ENCODE measurements at places on chromosomes 6 and 20.

DNA sequence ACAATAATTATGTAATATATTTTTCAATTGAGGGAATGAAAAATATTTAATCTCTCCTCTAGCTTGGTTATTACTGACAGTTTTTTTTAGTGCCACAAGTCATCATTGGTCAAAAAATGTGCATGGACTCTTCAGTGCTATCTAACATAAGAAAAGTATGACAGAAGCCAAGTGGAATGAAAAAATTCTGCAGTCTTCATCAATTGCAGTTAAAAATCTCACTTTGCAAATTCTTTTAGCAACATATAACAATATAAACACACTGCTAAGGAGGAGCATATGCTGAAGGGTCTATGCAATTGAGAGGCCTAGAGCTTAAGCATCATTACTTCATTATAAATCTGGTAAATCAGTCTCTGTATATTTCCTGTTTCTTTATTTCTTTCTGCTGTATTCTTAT, 175.1 kb downstream of the ARHGAP18 start:
- no peak for DNase-seq

DNA sequence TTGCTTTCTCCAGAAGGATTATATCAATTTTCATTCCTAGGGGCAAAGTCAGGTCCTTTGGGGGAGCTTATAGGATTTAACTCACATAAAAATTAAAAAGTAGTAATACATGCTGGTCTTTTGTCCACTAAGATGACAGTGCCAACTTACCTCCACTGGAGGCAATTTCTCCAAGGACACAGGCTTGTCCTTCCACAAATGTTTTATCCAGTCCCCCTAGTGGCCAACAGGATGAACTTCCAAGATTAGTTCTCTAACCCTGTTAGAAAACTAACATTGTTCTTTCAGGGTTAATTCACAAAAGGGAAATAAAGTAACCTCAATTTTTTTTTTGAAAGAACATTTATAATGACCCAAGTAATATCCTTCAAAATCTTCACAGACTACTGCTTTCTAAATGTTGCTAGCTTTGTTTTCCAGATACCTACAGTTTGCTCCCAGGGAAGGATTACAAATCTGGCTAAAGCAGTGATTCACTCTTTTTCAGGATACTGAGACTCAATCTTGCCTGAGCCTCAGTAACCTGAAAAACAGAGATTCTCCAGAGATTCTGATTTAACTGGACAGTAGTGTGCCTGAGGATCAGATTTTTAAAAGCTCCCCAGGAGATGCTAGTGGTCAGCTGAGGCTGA, 31.7 kb upstream of the UBR2 start:
- peak; percentile 30 for DNase-seq

GRCh38 chr6:2542858-2543218, 207.9 kb downstream of the MYLK4 start:
- DNase-seq: no peak

DNA sequence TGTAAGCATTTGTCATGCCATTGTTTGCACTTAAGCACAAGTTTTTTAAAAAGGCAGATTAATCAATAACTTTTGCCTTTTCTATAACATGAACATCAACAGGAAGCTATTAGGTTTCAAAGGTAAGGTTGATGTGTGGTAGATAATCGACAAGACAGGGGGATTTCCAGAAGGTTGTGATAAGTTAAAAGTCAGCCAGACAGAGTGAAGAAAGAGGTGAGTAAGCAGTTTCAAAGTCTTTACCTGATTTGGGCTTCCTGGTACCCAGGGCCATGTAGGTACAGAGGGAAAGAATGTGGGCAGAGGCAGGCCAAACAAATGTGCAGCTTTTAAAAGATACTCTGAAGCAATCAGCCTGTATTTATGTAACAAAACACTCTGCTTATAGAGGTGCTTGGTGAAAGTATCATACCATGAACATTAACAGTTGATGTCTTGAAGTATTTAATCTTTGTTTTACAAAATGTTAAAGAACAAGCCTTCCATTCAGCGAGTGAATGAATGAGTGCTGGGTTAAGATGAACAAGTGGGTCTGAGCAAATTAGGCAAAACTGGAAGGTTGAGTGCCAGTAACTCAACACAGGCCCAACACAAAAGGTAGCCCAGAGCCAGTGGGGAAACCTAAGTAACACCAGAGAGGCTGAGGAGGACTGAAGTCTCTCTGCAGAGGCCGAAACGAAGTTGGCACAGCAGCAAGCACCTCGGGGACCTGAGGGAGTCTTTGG, 60.2 kb downstream of the LRRC1 start:
- no peak for DNase-seq

- no peak for DNase-seq
Observed at GRCh38 chr6:43985329-43985728, 141.9 kb downstream of the MRPL14 start.

GRCh38 chr6:40755046-40755681, 168.0 kb upstream of the LRFN2 start:
- DNase-seq: no peak

- no peak for DNase-seq
Observed at GRCh38 chr6:129954749-129955431, 63.5 kb upstream of the L3MBTL3 start.

GRCh38 chr6:33277663-33278391, 904 bp downstream of the B3GALT4 start:
- DNase-seq: peak; percentile 66

DNA sequence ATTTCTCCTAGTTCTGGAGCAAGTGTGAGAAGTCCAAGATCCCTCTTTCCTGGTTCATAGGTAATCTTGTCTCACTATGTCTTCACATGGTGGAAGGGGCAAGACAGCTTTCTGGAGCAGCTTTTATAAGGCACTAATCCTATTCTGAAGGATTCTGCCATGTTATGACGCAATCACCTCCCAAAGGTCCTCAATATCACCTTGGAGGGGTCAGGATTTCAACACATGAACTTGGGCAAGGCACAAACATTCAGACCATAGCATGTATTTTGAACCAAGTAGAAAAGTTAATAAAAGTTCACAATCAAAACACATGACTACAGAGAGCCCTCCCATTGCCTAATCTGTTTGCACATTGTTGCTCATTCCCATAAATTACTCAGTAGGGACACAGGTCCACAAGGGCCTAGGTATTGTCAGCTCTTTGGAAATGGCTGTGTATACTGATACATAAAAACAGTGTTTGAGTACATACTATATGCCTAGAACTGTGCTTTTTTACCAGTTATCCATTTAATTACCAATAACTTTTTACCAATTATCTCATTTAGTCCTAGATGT, 11.3 kb upstream of the TRDN start:
- DNase-seq: no peak

- DNase-seq: no peak
Observed at GRCh38 chr6:106056746-106057390, 29.3 kb upstream of the PRDM1 start.

GRCh38 chr20:16364320-16364687, 208.9 kb downstream of the KIF16B start:
- no peak for DNase-seq

DNA sequence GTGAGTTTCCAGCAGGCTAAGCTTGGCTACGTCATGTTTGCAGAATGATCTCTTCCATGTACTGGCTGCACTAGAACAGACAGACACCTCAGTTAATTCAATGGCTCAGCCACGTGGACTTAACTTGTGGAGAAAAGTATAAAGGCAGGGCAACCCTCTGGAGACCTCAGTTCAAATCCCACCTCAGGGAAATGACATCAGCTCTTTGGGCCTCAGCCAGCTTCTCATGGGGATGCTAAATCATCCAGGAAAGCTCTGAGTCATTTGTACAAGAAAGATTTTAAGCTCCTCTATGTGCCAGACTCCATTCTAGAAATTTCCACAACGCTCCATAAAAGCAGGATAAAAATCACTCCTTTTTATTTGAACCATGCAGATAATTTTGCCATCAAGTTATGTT, 128.5 kb upstream of the SALL4 start:
- DNase-seq: no peak

DNA sequence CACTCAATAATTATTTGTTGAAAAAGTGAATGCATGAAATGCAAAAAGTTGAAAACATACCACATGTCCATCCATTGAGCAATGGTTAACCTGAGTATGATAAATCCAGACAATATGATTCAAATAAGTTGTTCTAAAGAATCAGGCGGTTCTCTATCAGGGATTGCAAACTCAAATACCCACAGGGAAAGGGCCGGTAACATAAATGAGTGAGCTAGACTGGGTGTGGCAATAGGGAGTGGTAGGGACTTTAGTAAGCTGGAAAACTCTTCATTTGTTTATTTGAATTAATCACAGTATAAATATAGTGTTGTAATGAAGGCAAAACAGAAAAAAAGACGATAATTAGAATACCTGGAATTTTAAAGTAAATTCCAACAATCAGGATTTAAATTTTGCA, 106.3 kb downstream of the BCAS1 start:
- DNase-seq: no peak

- DNase-seq: no peak
Observed at GRCh38 chr6:37792457-37793033, 27.0 kb upstream of the ZFAND3 start.
